Neural progenitor cell (in vitro differentiated cells): ENCODE measurements at places on chromosomes 1 and 21. TPM values are rescaled to one million over a fixed set of nuclear protein-coding genes. Genes with fewer than 3 reads are reported as not detected.
A peak's percentile ranks its signal among the peaks of the same experiment; 100 is the strongest.

BRDT gene
- total RNA-seq = not detected in 2 replicates

RRP1 gene
- 18.4 and 32.5 TPM in 2 replicates for total RNA-seq

DNA sequence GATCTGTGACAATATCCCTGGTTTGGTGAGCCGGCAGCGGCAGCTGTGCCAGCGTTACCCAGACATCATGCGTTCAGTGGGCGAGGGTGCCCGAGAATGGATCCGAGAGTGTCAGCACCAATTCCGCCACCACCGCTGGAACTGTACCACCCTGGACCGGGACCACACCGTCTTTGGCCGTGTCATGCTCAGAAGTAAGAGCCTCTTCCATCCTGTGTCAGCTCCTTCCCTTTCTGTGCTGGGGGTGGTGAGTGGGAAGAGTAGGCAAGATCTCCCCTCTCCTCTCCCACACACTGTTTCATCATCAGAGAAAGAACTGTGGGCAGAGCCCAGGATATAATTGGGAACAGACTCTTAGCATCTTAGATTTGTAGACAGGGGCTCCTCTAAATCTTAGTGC, 6.1 kb downstream of the WNT2B start:
- DNase-seq = no peak

DNA sequence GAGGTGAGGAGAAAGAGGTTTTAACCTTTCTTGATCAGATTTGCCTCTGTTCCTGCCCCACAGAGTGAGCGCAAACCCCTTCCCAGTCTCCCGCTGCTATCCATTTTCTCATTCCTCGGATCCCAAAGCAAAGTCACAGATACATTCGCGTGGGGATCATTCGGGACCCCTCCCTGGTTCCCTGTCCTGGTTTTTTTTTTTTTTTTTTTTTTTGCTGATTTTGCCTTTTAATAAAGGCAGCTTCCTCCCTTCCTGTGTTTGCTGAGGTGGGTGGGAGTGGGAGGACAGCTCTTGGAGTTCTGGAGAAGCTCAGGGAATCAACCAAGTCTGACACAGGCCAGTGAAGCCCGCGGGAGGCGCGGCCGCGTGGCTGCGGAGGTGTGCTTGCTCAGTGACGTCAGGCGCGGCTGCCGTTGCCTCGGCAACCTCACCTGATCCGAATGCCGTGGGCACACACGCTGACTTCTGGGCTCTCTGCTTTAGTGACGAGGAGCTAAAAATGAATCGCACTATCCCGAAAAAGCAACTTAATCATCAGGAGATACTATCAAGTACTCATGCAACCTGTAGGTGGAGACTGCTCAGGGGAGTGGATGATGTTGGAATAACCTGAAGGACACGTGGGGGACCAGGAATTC, 106.4 kb downstream of the TBX19 start:
- DNase-seq = peak; percentile 68

CYP4B1 gene
- total RNA-seq = not detected in 2 replicates

GRCh38 chr1:234302354-234302962, 70.8 kb upstream of the COA6 start:
- DNase-seq = no peak

- DNase-seq = peak; percentile 79
These were observed 106.7 kb downstream of the HIVEP3 start for GRCh38 chr1:41812051-41812450.

DNA sequence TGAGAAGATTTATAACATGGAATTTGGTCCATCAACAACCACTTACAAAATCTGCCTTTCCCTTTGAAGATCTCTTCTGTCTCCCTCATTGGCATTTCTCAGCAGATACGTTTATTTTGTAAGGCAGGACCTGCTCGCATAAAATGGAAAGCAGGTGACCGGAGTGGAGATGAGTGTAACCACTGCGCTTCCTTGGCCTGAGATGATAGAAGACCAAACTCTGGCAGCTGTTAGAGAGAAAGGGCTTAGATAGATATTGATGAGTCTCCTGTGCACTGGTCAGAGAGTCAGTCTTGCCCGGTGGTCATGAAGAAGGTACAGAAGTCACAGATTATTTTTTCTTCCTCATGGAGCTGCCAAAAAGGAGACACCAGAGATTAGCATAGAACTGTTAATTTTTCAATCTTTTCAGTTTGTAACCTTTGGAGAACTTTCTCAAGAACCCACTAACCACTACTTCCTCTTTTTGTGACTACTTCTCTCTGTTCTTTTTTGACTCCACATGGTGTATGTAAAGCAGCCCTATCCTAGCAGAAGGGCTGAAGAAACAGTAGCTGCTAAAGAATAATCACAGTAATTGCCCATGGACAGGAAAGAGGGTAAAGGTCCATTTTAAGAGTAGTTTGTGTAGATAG, 47.6 kb downstream of the FCRL3 start:
- DNase-seq = no peak

GRCh38 chr1:227424159-227424680, 105.9 kb upstream of the CDC42BPA start:
- DNase-seq = no peak

DNA sequence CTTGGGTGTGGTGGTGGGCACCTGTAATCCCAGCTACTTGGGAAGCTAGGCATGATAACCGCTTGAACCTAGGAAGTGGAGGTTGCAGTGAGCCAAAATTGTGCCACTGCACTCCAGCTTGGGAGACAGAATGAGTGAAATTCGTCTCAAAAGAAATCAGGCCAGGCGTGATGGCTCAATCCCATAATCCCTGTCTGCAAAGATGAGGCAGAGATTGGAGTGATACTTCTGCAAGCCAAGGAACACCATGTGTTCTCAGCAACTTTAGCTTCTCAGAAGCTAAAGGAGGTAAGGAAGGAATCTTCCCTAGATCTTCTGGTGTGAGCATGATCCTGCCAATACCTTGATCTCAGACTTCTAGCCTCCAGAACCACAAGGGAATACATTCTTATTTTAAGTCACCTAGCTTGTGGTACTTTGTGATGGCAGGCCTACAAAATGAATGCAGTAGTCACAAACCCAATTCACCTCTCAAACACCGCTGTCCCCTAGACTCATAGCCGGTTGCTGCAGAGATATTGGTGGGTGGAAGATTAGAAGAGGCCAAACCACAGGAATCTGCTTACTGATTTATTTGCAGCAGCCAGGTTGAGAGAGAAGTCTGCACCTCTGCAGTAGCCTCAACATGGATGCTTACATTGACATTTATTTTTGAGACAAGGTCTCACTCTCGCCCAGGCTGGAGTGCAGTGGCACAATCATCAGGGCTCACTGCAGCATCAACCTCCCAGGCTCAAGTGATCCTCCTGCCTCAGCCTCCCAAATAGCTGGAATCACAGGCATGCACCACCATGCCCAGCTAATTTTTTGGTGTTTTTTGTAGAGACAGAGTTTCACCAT, 18.6 kb downstream of the L1TD1 start:
- DNase-seq = no peak

GRCh38 chr1:3155056-3155925, 86.3 kb downstream of the PRDM16 start:
- DNase-seq = no peak

DNA sequence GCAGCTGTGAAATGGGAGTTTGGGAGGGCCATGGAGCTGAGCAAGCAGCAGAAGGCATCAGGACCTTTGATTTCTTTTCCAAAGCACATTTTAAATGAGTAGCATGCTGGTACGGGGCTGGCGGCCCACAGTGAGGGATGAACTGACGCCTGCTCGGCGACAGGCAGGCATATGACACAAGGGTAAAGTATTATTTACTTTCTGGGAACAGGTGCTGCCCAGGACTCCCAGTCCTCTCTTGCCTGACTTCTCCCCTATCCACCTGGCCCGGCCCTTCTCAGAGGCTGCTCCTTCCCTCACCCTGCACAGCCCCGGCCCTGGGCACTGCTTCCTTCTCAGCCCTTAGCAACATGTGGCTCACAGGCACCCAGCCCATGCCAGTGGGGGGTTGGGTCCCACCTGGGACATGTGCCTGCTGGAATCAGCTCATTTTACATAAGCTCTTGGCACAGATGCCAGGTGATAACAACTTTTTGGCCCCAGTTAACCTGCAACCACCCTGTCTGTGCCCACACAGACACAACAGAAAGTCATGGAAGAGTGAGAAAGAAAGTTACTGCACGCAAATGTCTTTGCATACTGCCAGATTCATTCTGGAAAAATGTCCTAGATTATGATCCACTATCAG, 112.3 kb upstream of the GADD45A start:
- no peak for DNase-seq

GRCh38 chr1:75797606-75798216, 1.0 kb downstream of the MSH4 start:
- DNase-seq = no peak

GRCh38 chr1:196866974-196867373, 20.9 kb upstream of the CFHR4 start:
- DNase-seq = no peak

DNA sequence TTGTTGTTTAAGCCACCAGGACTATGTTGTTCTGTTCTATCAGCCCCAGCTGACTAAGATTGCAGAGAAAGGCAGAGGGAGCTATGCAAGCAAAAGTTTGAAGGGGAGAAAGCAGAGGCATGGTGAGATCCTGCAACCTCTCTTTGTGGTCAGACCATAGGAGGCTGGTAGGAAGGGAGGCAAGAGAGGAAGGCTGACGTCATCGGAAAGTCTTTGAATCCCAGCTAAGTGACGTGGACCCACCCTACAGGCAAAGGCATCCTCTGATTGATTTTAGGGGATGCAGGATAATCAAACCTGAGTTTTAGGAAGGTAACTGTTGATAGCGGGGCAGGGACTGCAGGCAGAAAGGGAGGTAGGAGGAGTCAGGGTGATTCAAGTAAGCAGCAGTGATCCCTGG, 23.3 kb upstream of the TNNI1 start:
- DNase-seq = no peak

DNA sequence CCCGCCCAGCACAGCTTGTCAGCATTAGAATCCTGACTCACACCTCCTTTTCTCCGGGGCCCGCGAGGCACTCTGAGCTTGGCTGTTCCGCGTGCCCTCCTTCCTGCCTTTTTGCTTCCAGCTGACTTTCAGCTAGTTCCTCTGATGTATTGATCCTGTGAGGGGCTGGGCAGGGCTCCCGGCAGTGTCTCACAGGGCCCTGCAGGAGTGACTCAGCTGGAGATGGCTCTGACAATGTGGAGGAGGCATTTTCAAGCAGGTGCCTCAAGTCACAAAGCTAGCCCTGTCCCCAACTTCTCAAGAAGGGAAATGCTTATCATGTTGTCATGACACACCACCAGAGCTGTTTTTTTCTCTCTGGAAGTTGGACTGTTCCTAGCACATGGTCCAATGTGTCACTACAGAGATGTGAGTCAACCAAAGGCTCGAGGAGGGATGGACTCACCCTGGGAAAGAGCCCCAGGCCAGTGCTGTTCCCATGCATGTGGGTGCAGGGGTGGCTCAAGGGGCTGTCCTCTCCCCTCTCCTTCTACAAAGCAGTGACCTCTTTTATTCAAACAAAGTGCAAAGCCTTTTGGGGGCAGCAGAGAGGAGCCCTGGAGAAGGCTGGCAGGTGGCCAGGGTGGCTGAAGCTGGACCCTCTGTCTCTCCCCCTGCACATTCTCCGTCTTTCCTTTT, 30.6 kb downstream of the SYT6 start:
- peak; percentile 32 for DNase-seq

- no peak for DNase-seq
These were observed 346.1 kb downstream of the SIPA1L2 start for GRCh38 chr1:232283864-232284263.

GRCh38 chr1:177640687-177641086, 329.2 kb downstream of the SEC16B start:
- DNase-seq = no peak

GRCh38 chr1:114092186-114093062, 61.2 kb downstream of the SYT6 start:
- DNase-seq = no peak

ERG gene
- total RNA-seq = 0.09 TPM in 1 of 2 replicates, not detected in the other

DNA sequence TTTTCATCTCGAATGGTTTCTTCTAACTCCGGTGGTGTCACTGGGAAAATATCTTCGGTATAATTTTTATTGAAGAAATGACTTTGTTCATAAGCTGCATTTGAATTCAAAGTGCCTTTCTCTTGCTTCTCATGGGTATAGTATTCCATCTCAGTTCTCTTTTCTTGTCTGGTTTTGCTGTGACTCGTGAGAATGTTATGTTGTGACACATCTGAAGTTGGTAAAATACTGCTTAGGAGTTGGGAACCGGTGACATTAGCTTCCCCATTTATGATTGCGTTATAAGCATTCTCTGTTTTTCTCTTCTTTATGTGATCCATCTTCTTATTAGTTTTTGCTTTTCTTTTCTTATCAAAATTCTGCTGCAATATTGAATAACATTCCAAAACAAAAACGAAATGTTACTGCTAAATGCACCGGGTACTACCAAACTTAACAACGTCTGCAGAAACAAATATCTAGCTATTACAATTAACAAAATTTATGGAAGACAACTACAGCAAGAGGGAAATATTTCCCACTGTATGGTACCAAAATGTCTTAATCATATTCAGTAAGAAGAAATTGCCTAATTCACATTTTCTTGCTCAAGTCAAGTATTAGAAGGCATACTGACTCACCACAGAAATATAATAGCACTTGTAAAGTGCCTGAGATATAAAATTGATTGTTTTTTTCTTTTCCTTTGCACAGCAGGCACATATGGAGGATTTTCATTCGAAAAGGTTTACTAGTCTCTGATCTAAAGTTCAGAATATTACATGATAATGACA, 15.5 kb downstream of the LRIF1 start:
- DNase-seq = no peak

DNA sequence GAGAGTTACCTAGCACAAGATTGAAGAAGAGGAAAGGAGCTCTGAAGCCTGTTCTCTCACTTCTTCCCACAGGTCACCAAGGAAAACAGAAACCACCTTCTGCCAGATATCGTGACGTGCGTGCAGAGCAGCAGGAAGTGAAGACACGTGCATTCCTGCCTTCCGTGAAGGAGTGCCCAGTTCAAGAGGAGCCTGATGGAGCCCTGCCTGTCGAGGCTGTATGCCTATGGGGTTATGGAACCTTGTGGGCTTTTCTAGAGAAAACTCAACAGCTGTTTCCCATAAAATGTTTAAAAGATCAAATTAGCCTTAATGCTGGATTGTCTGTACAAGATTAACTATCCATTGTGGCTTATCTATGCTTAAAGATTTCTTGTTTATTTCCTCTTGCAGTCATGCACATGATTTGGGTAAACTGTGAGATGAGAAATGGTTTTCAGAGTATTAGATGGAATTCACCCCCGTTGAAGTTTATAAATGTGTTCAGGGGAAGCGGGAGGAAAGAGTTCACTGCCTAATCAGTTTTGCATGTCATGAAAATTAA, 27.8 kb downstream of the NTPCR start:
- DNase-seq = no peak

- DNase-seq = no peak
These were observed 6.4 kb upstream of the DUSP12 start for GRCh38 chr1:161743231-161743630.
